ENCODE measurements at places on chromosomes 3 and 15.

DNA sequence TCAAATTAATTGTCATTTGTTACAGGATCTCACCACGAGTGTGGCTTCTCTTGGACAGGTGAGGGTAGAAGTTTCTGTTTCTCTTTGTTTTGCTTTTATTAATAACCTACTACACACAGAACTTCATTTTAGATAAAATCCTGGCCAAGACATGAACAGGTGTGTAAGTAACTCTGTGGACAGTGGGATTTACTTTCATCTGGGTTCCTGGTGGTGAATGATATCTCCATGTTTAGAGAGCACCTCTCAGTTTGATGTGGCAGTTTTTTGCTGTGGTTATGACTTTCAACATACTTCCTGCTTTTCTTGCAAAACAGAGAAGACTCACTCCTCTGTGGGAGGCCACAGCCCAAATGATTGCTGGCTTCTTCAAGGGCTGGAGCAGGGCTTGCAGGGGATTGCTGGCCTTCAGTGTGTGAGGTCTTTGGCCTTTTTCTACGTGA, 71.1 kb upstream of the XCR1 start:
- peak; percentile 54 for DNase-seq

GRCh38 chr15:87799428-87799827, 457.1 kb downstream of the NTRK3 start:
- DNase-seq: no peak

DNA sequence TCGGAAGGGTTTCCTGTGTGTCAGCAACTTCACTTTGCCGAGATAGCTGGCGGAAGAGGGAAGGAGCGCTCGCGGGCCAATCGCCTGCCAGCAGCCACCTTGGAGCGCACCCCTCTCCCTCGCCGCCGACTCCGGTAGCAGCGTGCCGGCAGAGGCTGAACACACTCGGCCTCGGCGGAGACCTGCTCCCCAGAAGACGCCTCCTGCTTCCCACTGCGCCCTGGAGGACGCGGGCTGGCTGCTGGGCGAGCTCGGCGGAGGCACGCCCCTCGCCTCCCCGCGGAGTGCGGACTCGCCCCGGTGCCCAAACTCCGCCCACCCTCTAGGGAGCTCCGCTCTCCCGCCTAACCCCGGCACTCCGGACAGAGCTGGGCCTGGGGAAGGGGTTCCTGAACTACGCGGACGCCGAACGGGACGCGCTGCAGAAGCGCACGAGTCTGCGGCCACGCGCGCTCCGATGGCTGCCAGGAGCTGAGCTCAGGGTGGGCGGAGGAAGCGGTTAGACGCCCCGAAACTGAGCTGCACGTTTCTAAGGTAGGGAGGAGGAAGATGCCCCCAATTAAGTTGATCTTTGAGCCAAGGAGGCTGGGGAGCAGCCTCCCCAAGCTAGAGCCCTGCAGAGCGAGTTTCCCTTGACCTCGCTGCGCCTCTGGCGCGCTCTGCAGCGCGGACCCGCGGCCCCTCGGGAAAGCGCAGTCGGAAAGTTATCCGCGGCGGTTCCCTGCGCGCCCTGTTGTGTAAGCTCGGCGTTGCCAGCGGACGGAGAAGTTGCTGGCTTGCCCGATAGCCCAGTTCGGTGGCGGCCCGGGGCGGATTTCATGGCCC, at the start of gene P2RY1:
Gene P2RY1, plus strand, starts transcription at position 356 of the 825 bp plus-strand sequence. CDS start 652 bp downstream, outside the sequence.
- DNase-seq: peak; percentile 87

DNA sequence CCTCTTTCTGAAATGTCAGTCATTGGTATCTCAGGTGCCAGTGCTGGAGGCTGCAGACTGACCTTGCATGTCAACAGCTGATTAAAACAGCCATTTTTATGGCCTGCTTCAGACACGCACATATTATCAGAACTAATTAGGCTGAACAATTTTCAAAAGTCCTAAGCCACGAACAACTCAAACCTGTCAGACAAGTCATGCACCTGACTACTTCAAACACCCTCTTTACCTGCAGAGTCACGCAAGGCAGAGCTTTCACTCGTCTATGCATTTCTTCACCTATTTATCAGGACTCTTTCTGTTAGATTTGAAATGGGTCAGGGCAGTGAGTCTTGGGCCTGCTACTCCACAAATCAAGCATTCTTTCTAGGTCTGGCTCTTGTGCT, 26.7 kb downstream of the CLK3 start:
- peak; percentile 73 for DNase-seq

DNA sequence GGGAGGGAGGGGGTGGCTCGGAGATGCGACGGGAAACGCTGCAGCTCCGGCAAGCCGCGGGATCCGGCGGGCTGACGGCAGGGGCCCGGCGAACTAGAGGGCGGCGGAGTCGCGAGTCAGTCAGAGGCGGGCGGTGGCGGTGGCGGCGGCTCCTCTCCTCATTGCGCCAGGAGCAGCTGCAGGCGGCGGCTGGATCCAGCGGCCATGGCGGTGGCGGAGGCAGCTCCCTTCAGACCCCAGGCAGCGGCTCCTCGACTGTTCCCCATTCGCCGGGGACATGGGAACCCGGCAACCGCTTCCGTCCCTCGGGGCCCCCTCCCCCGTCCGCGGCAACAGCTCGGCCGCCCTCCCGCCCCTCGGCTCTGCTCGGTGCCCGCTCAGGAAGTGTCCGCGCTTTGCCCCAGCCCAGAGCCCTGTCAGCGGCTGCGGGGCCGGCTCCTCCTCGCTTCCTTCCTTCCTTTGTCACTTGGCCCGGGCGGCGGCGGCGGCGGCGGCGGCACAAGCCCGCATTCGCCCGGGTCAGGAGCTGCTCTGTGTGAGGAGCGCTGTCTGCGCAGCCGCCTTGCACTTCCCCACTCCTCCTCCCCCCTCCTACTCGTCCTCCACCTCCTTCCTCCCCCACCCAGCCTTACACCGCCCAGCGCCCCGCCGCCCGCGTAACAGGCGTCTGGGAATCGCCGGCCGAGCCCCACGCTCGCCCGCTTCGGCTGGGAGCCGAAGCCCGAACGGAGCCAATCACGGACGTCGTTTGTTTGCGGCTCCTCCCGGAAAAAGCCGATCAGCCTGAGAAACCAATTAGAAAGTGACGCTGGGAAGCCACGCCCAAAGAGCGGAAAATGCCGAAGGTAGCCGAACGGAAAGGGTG, at the start of gene GSK3B:
Gene GSK3B, minus strand, starts transcription at position 537 of the 865 bp plus-strand sequence. CDS start 1,013 bp downstream, outside the sequence.
- peak; percentile 89 for DNase-seq

DNA sequence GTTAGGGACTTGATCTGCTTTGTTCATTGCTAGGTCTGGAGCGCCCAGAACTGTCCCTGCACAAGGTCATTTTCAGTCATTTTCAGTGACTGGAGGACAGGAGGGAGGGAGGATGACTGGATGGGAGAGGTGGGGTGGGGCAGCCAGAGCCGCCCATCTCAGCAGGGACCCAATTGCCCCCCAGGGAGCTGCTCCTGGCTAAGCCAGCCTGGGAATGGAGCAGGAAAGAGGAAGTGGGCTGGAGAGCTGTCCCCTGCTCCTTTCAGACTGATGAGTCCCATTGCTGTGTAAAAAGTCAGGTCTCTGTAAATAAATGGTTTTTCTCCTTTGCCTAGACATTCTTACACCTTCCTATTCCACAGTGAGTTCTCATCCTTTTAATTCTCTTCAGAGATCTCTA, 98.4 kb upstream of the RAD18 start:
- no peak for DNase-seq

- no peak for DNase-seq
These were observed 152.3 kb upstream of the STAC start for GRCh38 chr3:36227980-36228379.

- DNase-seq: peak; percentile 19
These were observed 46.9 kb downstream of the MLH1 start for GRCh38 chr3:37040231-37040630.

DNA sequence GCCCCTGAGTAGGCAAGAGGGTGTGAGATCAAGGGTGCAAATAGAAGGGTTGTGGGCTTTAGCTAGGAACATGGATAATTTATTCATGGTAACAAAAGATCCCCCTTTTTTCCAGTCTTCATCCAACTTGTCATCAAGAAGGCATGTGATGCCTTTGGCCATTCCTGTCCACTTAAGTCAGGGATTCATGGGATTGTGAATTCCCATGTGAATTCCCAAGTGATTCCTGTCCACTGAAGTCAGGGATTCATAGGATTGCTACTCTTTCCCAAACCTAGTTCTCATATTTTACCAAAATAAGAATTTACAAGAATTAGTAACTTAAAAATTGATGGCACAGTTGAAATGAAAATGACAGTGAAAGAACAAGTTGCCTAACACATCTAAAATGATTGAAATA, 40.8 kb downstream of the HMG20A start:
- peak; percentile 3 for DNase-seq

- no peak for DNase-seq
These were observed 317.0 kb upstream of the ADAMTS9 start for GRCh38 chr3:65004795-65005295.

GRCh38 chr15:49406352-49407118, 16.5 kb upstream of the FGF7 start:
- no peak for DNase-seq

DNA sequence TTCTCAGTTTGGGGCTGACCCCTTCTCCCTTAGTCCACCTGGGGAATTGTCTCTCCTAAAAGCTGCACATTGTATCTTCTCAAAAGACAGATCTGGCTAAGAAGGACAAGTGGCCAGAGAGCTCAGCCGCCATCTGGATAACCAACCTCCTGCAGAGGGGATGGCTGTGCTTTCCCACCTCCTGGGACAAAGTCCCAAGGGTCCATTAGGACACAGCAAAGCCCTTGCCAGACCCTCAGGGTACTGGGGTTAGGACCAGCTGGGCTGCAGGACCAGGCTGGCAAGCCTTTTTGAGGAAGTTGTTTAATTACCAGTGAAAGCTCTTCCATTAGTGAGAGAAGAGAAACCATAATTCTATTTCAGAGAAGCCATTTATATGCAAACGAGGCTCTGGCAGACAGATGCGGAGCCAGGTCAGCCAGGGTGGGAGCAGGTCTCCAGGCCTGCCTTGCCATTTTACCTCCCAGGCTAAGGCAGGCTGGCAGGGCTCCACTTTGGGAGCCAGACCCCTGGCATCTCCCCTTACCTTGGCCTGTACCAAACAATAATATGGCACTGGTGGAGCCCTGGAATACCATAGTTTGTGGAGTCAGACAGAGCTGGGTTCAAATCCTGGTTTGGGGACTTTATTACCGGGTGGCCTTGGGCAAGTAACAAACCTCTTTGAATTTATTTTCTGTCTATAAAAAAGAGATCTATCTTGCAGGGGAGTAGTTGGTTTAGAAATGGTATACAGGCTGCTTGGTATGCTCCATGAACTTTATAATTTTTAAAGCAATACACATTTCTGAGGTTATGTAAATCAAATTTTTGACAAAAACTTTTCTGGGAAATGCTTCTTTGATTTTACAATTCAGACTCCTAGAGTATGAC, 17.9 kb downstream of the SHF start:
- no peak for DNase-seq

- no peak for DNase-seq
These were observed 60.9 kb upstream of the NPHP3 start for GRCh38 chr3:132783152-132783551.

DNA sequence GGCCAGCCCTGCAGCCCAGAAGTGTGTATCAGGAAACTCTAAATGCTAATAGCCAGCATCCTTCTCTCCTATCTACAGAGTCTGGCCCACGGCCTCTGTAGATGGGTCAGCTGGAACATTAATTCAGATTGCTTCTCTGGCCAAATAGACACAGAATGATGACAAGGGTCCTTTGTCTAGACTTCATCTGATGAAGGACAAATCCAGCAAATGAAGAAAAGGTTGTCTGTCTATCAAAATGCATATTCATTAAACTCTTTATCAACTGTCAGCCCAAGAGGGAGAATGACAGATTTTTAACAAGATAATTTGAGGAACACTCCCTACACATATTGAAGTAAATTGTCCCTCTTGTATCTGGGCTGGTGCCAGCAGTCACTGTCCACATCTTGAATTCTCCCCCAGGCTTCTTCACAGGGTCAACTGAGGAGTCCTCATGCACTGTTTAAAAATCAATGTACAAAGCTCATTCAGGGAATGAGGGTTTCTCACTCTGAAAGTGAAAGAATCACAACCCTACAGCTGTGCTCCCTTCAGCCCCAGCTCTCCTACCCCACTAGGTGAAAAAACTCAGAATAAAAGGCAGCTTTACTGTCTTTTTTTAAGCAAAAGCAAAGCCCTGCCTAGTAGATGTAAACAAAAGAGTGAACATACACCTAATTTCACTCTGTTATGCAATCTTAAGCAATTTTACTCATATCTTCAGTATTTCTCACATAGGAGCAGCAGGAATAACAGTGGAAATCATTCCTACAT, 507.7 kb downstream of the IGSF11 start:
- peak; percentile 41 for DNase-seq

DNA sequence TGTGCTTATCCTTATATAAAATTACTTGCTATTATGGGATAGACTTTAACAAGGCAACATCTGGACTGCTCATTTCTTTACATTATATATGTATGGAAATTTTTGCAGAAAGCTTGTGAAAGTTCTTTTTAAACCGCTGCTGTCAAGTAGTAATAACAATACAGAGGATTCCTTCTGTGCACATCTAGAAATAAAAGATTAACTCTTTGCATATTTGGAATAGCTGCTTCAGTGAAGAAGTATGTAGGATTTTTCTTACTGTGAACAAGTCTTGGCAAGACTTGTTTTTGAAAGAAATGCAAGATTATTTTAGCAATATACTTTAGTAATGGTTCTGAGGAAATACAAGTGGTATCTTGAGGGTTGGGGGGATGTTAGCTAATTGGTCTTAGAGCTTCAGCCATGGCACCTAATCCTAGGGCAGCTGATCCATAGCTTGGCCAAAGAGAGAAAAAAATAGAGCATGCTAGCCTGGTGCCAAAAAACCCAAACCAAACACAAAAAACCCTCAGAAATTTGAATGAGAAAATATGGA, 4.3 kb downstream of the PRKCI start:
- DNase-seq: peak; percentile 22

GRCh38 chr15:52236013-52236412, 44.8 kb upstream of the GNB5 start:
- DNase-seq: peak; percentile 8

GRCh38 chr3:9930804-9931418, 2.7 kb upstream of the CRELD1 start:
- no peak for DNase-seq

GRCh38 chr3:185942907-185943759, 5.3 kb upstream of the TRA2B start:
- peak; percentile 91 for DNase-seq

- peak; percentile 35 for DNase-seq
These were observed 876 bp downstream of the PLSCR1 start for GRCh38 chr3:146543461-146544001.
